ENCODE measurements at places on chromosomes 5 and 9.

DNA sequence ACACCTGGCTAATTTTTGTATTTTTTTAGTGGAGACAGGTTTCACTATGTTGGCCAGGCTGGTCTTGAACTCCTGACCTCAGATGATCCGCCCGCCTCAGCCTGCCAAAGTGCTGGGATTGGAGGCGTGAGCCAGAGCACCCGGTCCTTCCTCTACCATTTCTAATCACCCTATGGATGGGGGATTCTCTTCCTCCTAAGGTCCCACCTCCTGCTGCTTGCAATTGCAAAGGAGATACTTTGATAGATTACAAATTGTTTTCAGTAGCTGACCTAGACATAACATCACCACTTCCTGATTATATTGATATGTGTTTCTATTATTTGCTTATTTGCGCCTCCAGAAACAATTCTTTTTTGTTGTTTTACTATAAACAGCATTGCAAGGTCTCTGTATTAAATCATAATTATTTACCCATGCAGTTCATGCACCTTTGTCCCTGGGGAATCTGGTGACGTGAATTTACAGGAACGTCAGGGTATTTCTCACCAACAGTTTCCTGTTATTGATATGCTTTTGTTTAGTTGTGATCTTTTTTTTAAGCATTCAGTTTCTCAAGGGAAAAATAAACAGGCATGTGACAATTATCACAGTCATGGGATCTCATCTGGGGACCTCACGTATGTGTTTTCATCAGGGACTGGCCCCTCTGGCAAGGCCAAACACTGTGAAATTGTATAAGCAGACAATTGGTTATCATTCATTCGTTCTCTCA, 43.2 kb downstream of the ESM1 start:
- no peak for DNase-seq

DNA sequence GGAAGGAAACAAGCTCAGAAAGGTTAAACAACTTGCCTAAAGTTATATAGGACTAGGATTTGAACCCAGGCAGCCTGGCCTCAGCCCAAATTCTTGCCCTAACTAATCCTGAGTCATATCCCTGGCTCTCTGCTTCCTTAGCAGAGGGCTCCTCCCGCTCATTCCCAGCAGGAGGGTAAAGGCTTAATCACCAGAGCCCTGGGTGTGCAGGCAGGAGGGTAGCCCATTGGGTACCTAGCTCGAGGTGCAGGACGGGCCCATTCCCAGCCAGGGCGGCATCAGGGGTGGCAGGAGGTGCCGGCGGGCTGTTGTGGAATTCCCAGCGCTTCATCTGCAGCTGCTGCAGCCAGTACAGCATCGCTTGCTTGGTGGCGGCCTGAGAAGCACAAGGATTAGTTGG, 3.9 kb downstream of the TBC1D2 start:
- no peak for DNase-seq

DNA sequence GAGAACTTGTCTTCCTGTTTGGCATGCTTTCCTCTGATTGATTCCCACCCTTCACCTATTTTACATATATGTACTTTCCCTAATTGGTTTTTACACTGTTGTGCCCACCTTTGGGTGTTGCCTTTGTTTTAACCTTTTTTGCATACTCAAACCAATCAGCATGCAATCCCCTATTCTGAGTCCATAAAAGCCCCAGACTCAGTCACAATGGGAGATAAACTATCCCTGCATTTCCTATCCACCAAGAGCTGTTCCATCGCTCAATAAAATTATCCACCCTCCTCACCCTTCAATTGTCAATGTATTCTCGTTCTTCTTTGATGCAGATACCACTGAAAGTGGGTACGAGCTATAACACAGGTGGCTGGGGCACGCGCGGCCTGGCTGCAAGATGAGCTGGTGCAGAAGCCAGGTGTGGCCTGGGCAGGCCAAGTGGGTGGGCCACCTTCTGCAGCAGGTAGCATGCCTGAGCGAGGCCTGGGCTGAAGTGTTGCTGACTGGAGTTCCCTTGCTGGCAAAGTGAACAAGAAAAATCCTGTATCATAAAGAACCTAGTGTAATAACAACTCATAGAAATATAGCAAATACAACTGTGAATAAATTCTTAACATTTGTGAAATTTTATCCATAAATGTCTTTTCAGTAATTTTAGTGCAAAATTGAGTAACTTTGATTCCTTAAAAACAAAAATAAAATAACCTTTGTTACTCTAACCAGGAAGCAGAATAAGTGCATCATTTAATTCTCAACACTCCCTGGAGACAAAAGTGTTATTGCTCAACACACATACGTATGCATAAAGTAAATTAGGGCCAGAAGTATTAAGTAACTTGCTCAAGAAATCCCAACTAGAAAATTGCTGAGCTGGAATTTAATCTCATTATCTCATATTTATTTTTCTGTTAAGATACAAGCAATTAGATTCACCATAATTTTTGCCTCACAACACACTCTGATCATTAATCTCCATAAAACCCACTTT, 685.3 kb upstream of the EDIL3 start:
- DNase-seq: no peak

- no peak for DNase-seq
These were observed 101.7 kb upstream of the LHFPL2 start for GRCh38 chr5:78750281-78750680.

- peak; percentile 11 for DNase-seq
These were observed 744 bp downstream of the TARS1 start for GRCh38 chr5:33441241-33442177.

- no peak for DNase-seq
These were observed 179.8 kb downstream of the DOCK8 start for GRCh38 chr9:394347-395052.

GRCh38 chr5:141524604-141525597, 36.0 kb downstream of the PCDHGC5 start:
- peak; percentile 93 for DNase-seq

GRCh38 chr5:149878371-149878770, 66.2 kb downstream of the PDE6A start:
- DNase-seq: no peak

All from NCI-H446 treated with DMSO at 0.1 percent for 48 hours (cell line).